ENCODE measurements at places on chromosomes 3 and 15.
A peak's percentile ranks its signal among the peaks of the same experiment; 100 is the strongest.

DNA sequence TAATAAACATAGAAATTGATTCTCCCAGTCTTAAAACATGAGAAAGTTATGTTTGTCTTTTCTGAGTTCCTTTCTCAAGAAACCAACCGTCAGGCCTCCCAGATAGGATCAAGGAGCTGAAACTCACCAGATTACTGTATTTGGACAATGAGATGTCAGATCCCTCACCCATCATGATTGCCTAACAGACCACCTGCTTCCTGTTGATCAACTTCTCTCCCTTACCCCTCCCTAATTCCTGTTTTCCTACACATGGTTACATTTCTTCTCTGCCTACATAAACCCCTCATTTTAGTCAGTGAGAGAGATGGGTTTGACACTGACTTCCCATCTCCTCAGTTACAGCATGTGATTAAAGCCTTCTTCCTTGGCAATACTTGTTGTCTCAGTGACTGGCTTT lies 917.5 kb downstream of the FHIT start:
- no peak for DNase-seq

- no peak for DNase-seq
Observed at GRCh38 chr3:55161231-55161630, 233.4 kb upstream of the LRTM1 start.

- DNase-seq = no peak
Observed at GRCh38 chr15:80551348-80551747, 143.8 kb upstream of the ABHD17C start.

- no peak for DNase-seq
Observed at GRCh38 chr3:182261041-182261440, 532.3 kb upstream of the ATP11B start.

DNA sequence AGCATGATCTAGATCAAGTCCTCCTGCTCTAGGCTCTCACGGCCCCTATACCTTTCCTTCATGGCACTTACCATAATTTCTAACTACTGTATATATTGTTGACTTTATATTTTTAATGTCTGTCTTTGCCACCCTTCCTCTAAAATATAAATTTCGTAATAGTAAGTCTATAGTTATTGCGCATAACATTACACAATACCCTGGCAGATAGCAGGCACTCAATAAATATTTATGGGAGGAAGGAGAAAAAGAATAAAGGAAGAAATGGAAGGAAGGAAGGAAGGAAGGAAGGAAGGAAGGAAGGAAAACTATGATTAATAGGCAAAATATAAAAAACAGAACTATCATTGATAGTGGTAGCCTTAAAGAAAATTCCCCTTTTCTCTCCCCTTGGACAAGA lies 190.3 kb upstream of the LMCD1 start:
- DNase-seq = no peak

- DNase-seq = no peak
Observed at GRCh38 chr3:128572644-128573105, 77.9 kb downstream of the RPN1 start.

DNA sequence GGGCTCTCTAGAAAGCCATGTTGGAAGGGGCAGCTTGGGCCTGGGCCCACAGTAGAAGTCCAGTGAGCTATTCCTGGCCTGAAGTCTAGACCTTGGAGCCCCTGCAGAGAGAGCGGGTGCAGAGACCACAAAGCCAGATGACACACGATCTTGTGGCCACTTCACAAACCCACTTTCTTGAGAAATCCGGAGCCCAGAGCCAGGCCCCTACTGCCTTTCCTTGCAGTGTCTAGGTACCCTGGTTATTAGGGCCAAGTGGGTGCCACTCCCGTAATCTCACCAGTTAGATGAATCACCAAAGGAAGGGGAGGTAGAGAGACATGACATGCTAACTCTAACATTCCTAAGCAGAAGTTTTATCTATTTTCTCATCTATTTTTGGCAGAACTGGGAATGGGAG lies 72.5 kb upstream of the ADAMTSL3 start:
- no peak for DNase-seq

DNA sequence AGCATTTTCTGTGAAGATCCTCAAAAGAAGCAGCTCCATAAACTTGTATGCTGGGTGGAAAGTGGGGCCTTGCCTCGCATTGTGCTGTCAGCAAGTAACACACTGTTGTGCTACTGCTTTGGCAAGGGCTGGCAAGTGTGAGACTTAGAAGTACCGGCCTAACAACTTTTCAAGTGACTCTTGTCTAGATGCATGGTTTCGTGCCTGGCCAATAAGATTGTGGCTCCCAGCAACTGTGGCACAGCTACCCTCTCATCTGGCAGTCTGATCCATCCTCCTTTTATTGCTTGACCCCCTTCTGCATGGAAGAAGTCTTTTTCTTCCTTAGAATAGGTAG lies 79.4 kb upstream of the VEPH1 start:
- DNase-seq = no peak

- no peak for DNase-seq
Observed at GRCh38 chr3:141368062-141368924, at the start of gene ZBTB38. Gene ZBTB38, plus strand, starts transcription at chr3:141368504. Its CDS starts 73,885 bp downstream, at chr3:141442389.

- no peak for DNase-seq
Observed at GRCh38 chr3:65024148-65024547, 336.3 kb upstream of the ADAMTS9 start.

- no peak for DNase-seq
Observed at GRCh38 chr3:339351-339750, 142.8 kb downstream of the CHL1 start.

GRCh38 chr15:65275104-65275727 lies 11.5 kb downstream of the PARP16 start:
- DNase-seq = no peak

DNA sequence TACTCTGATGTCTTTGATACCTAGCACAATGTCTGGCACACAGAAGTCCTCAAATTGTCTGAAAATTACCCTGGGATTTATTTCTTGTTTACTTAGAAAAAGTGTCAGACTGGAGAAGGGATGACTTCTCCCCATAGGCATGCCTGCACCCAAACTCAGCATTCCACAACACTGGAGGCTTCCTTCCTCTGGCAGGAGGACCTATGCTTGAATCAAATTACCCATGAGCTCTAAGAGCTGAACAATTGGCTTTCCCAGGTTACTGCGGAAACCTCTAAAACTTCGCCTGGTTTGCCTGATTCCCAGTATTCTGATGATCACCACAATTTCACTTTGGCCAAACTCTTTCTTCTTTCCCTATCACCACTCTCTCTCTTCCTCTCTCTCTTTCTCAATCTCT lies 217.4 kb downstream of the DIPK2A start:
- DNase-seq = no peak

- DNase-seq = no peak
Observed at GRCh38 chr3:104005815-104006214, 1360.9 kb upstream of the ALCAM start.

- DNase-seq = no peak
Observed at GRCh38 chr3:172146349-172146748, 107.0 kb downstream of the FNDC3B start.

DNA sequence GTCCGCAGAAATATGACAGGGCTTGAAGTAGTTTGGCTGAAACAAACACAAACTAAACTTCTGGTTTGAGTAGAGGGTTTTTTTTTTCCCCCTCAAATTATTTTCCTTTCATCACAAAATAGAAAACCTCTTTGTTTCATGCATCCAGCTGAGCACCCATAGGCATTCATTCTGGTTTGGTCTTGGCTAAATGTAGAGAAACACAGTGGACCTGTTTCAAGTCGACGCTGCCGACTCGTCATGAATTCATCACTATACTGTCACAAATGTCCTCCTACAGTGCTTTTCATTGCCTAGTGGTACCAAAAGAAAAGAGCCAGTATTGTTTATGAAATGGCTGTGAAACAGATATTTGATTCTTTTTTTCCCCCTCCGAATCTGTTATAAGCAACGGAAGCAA lies 52.4 kb upstream of the GYG1 start:
- no peak for DNase-seq

- no peak for DNase-seq
Observed at GRCh38 chr15:41284427-41285177, 47.8 kb downstream of the OIP5 start.

- no peak for DNase-seq
Observed at GRCh38 chr3:72126441-72127223, 341.7 kb upstream of the PROK2 start.

DNA sequence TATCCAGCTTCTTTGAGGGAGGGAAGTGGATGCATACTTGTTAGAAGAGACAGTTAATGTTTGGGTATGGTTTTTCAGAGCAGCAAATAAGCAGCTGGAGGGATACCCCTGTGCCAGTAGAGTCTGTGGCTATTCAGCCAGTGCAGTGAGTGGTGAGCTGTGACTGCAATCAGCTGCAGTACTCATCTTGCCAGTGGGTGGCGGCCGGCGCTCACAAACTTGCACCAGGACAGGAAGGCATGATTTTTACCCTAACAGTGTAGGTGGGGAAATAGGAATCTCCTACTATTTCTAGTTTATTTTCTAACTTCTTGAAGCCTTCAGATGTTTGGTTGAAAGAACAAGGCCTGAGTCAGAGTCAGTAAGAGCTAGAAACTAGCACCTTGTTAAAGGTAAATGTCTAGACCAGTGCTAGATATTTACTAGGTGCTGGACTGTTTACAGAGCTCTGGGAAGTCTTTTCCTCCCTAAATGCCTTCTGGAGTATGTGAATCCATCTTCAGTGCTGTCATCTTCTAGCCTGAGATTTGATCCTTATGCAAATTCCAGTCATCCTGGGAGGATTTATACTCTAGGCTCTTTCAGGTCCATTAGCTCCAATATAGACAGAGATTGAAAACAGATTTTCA lies 23.6 kb downstream of the TIMP4 start:
- no peak for DNase-seq

DNA sequence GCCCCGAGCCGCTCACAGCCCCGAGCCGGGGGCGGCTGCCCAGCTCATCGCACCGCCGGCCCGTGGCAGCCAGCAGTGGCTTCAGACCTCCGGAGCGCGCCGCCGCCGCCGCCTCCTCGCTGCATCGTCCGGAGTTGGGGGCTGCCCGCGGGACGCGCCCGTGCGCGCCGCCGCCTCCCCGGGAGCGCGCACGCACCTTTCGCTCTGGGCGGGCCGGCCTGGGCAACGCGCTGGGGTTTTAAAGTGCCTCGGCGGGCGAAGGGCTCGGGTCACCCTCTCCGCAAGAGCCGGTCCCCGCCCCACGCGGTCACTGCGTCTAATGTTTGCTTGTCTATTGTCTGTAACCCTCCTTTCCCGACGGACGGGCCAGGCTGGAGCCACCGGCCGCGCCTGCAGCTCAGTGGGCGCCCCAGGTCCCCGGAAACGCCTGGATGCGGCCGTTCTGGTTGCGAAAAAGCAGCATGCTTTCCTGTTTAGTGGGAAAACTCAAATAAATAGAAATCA lies at the start of gene RYK:
Gene RYK, minus strand, starts transcription at position 143 of the 504 bp plus-strand sequence. CDS start 205 bp downstream, outside the sequence.
- peak; percentile 55 for DNase-seq

- no peak for DNase-seq
Observed at GRCh38 chr15:62550106-62550505, 385.0 kb upstream of the C2CD4B start.

GRCh38 chr3:86890741-86891396 lies 100.1 kb downstream of the VGLL3 start:
- no peak for DNase-seq

GRCh38 chr3:140765246-140765645 lies 87.4 kb downstream of the TRIM42 start:
- DNase-seq = no peak
